Neural progenitor cell (in vitro differentiated cells): ENCODE measurements at places on chromosomes 1 and 21. TPM values are rescaled to one million over a fixed set of nuclear protein-coding genes. Genes with fewer than 3 reads are reported as not detected.

DNA sequence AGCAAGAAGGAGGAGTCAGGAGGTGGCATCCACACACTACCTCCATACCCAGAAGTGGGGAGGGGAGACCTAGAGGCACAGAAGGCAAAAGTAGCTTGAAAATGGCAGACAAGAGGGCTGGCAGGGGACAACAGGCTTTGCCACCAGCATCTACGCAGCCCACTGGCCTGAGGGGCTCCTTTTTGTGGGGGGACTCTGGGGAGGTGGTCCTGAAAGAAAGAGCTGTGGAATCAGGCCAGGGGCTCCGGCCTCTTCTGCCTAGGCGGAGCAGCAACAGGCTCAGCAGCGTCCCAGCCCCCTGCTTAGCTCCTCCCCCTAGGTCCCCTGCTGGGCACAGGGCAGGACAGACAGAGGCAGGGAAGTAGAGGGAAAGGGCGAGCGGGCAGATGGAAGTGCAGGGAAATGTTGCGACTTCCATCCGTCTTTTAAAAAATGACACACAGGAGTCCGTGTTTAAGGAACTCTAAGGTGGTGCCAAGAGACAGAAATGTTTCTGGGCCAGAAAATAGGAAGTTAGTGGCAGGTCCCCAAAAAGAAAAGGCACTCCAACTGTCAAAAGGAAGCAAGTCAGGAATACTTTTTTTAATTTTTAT is 10.0 kb upstream of the LEFTY2 start:
- H3K4me1 ChIP-seq = peaks cover 13% of the 10 kb centered on the region
- H3K27me3 ChIP-seq = peaks cover 9% of the 10 kb centered on the region
- no peak overlapping the region for H3K27ac ChIP-seq
- H3K36me3 ChIP-seq = no peaks in the 10 kb centered on the region
- no peak overlapping the region for H3K4me3 ChIP-seq

GRCh38 chr1:20584890-20585289 is 4.0 kb upstream of the CDA start:
- H3K27ac ChIP-seq = no peak overlapping the region
- H3K4me3 ChIP-seq = no peak overlapping the region

Gene SEMA4A
- total RNA-seq = 0.69 and 1.8 TPM in 2 replicates

DNA sequence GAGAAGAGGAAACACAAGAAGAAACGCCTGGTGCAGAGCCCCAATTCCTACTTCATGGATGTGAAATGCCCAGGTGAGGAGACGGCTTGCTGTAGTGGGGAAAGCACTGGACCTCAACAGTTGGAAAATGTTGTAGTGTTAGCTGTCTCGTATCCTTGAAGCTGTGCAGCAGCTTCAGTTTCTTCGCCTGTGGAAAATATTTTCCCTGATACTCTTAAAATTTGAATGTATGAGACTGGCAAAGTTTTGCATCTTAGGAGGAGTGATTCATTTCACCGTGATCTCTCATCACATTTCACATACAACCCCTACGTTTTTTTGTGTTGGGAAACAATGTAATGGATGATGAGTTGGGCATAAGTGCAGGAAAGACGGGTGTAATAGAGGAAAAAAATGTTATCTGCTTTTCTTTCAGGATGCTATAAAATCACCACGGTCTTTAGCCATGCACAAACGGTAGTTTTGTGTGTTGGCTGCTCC is 629 bp downstream of the RPS27 start:
- H3K4me1 ChIP-seq = peaks cover 14% of the 10 kb centered on the region
- H3K4me3 ChIP-seq = peak overlapping the region; percentile 87
- peak overlapping the region; percentile 34 for H3K27ac ChIP-seq
- peaks cover 14% of the 10 kb centered on the region for H3K36me3 ChIP-seq
- DNase-seq = no peak

GRCh38 chr1:84020151-84020550 is 21.2 kb upstream of the TTLL7 start:
- H3K27ac ChIP-seq = no peak overlapping the region
- H3K4me3 ChIP-seq = no peak overlapping the region
- no peaks in the 10 kb centered on the region for H3K27me3 ChIP-seq
